Activated CD4-positive, alpha-beta T cell treated with anti-CD3 and anti-CD28 coated beads, Interleukin-2, amount 50 U/mL, for 24 hours (primary cell): ENCODE measurements at places on chromosomes 6 and 20.

GRCh38 chr20:32114305-32114960 is 4.9 kb downstream of the TM9SF4 start:
- no peak for DNase-seq

- DNase-seq = no peak
Measured at GRCh38 chr6:167979436-167980139, 17.9 kb upstream of the KIF25 start.

DNA sequence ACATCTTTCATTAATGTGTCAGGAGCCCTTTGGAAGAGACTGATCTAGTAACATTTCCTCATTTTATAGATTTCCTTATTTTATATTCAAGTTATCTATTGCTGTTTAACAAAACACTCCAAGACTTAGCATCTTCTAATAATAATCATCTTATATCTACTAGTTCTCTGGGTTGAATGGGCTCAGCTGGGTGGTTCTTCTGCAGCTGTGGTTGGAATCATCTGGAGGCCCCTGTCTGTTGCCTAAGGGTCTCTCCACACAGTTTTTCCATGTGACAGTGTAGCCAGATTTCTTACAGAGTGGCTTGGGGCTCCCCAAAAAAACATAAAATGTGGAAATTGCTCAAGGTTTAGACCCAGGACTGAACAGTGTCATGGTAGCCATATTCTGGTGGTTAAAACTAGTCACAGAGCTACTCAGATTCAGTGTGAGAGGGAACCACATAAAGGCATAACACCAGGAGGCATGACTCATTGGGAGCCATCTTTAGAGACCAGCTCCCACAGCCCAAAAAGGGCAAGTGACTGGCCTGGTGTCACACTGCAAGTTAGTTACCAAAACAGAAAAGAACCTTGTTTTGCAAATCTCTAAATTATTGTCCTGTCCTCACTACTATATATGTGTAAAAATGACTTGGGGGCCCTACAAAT is 11.5 kb downstream of the SLC2A10 start:
- DNase-seq = no peak

DNA sequence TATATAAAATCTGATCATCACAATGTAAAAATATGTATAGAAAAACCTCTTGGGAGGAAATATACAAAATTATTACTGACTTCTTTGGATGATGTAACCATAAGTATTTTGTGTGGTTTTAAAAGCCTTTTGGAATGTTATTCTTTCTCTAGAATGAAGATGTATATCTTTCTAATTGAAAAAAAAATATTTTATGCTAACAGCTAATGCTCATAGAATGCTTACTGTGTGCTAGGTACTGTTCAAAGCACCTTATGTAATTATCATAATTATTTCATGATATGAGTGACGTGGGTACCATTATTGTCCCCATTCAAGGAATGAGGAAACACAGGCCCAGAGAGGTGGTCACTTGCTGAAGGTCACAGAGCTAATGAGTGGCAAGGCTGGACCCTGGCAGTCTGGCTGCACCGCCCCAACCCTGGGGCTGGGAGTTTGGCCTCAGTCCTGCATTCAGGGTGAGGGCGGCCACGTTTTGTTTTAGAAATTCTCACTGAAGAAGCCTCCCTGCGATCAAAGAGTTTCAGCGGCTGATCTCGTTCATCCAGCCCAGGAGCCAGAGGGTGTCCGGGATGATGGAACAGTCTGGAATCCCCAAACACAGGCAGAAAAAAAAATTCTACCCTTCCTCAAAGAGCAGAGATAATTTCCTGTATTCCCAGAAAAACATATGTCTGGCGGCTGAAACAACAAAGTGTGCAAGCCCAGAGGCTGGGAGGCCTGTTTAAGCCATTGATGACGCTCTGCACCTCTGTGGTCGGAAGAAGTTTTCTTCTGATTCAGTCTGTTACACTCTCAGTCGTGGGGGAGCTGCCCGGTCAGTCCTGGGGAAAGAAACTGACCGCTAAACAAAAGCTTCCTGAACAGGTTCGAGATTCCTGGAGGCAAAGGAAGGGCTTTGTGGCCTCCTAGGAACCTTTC is 37.3 kb downstream of the TFEB start:
- no peak for DNase-seq

GRCh38 chr6:128519931-128520435 is 416 bp downstream of the PTPRK start:
- peak; percentile 7 for DNase-seq

DNA sequence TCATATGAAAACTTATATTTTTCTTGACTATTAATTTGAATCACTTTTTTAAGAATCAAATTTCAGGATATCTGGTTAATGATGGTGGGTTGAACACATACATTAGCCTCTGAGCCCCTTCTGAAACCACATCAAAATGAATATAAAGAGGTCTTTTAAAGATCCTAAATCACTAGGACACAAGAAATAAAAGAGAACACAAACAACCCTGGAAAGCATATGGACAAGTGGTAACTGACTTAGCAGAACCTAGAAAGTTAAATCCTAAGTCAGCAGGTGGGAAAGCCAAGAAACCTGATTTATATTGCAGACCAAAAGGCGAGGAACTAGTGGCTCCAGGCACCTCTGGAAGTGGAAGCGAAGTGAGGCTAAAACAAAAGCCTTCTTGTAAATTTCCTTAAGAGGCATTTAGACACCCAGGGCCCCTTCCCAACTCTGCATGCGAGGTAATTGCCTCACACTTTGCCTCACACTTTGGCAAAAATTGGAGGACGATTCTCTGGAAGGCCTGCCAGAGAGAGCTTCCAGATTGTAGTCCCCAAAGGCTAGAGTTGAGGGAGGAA is 293.9 kb downstream of the KHDC1L start:
- no peak for DNase-seq

GRCh38 chr20:31607640-31608250 is 2.7 kb downstream of the ID1 start:
- DNase-seq = no peak

DNA sequence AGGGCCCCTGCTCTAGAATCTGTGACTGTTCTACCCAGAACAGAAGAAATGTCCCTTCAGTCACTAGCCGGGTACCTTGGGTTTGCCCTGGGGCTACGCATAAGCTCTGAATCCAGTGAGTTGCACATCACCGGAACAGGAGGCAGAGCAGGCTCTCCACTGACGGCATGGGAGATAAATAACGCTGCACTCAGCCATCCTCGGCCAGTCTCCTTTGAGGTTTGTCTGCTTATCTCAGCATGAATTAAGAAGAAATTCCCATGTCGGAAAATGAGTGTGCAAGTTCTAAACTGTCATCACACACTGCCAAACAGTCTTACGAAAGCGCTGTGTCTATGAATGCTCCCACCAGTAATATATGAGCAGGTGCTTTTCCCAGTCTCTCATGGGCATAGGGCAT is 90.8 kb downstream of the FAM50B start:
- DNase-seq = no peak

GRCh38 chr6:160426136-160426535 is 78.0 kb downstream of the SLC22A3 start:
- no peak for DNase-seq
